Esophagus (tissue), 2 donors: ENCODE measurements at places on chromosomes 3 and 15. TPM values are rescaled to one million over a fixed set of nuclear protein-coding genes. Genes with fewer than 3 reads are reported as not detected.

The TMEM266 gene
- polyA plus RNA-seq: 0.14 TPM

The LRRIQ4 gene
- polyA plus RNA-seq: not detected

The XCR1 gene
- polyA plus RNA-seq: 0.34 TPM

The TIMMDC1 gene
- polyA plus RNA-seq: 54.8 TPM

The ARHGEF26 gene
- 5.7 TPM for polyA plus RNA-seq

The ECE2 gene
- not detected for polyA plus RNA-seq

The RABL3 gene
- 2.8 TPM for polyA plus RNA-seq

The UROC1 gene
- not detected for polyA plus RNA-seq

The TGM4 gene
- not detected for polyA plus RNA-seq
